ENCODE measurements at places on chromosomes 3 and 15. TPM values are rescaled to one million over a fixed set of nuclear protein-coding genes. Genes with fewer than 3 reads are reported as not detected.

Gene MME
- total RNA-seq: 19.5 TPM

Gene B3GNT5
- total RNA-seq: 0.21 TPM

Gene SPINT1
- total RNA-seq: 0.32 TPM

Gene PLA2G4D
- not detected for total RNA-seq

Gene C3orf22
- not detected for total RNA-seq

Gene ITIH4
- 0.21 TPM for total RNA-seq

Gene OXTR
- total RNA-seq: 0.61 TPM

Gene TF
- 0.59 TPM for total RNA-seq

Gene SLC6A1
- not detected for total RNA-seq

Gene UPK1B
- not detected for total RNA-seq

Measured in SK-MEL-5 (cell line).